Urothelium cell line (cell line): ENCODE measurements at places on chromosomes 3 and 15.

DNA sequence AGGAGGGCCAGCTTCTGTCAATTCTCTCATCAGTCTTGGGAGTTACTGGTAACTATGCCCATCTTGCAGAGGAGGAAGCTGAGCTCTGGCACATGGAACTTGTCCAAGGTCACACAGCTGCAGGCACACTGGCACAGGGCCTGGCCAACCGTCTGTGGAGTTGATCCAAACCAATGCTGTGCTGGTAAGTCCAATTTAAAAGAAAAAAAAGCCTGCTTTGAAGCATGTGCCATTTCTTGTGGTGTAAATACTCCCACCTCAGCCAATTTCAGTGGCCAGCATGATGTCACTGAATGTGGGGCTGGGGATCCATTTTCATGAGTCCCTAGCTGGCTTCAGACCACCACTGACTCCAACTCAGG is 83.4 kb downstream of the CHSY1 start:
- DNase-seq: no peak

GRCh38 chr3:97010881-97011657 is 196.7 kb downstream of the EPHA6 start:
- DNase-seq: no peak

- peak; percentile 35 for DNase-seq
These were observed 987.9 kb downstream of the NTRK3 start for GRCh38 chr15:87268675-87269074.

DNA sequence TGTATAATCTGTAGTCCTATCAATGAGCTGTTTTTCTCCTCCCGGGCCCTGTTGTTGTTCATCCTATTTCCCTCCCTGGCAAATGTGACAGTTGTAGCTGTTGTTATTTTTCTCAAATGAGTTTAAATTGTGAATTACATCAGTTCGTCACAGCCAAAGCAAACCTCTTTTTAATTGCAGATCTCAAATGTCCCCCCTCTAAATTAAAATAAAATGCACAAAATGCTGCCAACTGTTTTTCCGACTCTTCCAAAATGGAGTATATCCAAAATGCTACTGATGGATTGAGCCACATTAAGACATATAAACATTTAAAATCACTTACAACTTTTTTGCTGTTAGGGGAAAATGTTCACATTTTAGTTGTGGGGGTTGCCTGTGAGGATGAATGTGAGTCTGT is 29.8 kb upstream of the SUCLG2 start:
- DNase-seq: no peak

DNA sequence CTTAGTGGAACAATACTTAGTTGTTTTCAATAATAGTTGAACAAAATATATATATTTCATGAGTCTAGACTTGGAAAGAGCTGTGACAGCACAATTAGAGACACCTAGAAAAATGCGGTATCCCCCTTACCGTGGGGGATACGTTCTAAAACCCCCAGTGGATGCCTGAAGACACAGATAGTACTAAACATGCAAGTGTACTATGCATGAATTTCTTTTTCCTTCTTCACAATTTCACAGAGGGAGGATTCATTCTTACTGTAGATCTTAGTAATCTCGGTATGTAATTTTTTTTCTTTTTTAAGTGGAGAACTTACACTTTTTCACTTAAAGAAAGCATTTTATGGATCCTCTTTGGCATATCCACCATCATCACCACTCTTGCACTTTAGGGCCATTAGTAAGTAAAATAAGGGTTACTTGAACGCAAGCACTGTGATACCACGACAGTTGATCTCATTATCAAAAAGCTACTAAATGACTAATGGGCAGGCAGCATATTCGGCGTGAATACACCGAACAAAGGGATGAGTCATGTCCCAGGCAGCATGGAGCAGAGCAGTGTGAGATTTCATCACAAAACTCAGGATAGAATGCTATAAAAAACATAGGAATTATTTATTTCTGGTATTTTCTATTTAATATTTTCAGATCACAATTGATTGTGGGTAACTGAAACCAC is 72.3 kb upstream of the ZNF280D start:
- DNase-seq: peak; percentile 80

DNA sequence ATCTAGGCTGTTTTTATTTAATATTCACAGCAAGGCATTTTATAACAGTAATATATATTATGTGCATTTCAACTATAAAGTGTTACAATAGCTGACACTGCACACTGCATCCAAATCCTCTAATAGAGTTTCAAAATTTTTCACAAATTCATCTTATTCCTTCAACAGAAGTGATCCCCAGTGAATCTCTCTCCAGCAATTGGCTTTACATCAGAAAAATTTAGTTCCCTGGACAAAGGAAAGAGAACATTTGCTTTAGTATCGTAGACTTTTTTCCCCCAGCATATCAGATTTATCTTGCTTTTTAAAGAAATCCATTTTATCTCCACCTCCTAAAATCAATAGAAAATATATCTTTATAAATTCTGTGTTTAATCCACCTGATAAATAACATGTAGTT is 868.6 kb downstream of the TBL1XR1 start:
- no peak for DNase-seq

DNA sequence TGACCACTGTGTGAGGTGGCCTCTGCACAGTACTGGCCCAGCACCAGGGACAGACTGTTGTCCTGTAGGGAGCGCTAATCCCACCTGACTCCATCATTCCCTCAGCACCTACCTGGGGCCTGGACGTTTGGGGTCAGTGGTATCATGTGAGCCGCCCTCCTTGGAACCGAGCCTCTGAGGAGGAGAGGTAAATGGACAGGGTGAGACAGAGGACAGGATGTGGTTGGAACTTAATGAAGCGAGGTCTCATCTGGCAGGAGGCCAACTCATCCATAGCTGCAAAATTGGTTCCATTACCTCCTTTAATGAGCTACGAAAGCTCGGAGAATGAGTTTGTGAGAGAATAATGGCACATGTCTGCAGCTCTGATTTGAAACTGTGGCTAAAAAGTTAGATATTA is 13.9 kb downstream of the MAPKAPK3 start:
- DNase-seq: no peak

DNA sequence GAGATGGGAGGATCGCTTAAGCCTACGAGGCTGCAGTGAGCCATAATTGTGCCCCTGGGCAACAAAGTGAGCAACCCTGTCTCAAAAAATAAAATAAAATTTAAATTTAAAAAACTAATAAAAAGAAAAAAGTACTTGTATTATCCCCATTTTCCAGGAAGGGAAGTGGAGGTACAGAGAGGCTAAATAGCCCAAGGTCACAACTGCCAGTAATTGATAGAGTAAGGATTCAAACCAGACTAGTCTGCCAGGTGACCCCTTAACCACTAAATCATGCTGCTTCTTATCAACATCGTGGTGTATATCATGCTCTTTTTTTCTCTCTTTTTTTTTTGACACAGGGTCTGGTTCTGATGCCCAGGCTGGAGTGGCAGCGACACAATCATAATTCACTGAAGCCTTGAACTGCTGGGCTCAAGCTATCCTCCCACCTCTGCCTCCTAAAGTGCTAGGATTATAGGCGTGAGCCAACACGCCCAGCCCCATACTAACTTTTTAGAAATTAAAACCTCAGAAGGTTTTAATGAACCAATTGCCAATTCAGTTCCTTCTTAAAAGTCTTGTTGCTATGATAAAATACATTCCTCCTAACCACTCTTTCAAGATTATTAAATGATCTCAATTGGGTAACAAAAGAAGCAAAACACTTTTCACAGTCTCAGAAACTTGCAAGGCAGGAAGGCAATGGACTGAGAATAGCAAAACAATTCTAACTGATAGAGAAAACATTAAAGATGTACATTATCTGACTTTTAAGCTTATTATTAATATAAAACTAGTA is 30.5 kb downstream of the HERC1 start:
- DNase-seq: no peak

DNA sequence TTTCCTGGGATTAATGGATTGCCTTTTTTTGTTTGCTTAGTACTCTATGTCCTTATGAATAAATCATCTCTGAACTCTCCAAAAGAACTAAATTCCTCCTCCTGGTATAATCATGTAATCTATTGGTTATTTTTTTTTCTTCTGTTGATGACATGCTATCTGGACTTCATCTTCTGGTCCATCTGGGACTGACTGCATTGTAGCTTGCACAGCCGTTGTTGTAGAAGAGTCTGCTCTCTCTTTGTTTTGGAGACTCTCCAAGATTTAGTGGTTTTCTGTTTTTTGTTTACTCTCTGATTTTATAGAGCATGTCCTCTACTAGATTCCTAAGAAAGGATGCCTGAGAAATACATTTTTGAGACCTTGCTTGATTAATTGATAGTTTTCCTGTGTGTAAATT is 19.1 kb downstream of the IREB2 start:
- peak; percentile 10 for DNase-seq

DNA sequence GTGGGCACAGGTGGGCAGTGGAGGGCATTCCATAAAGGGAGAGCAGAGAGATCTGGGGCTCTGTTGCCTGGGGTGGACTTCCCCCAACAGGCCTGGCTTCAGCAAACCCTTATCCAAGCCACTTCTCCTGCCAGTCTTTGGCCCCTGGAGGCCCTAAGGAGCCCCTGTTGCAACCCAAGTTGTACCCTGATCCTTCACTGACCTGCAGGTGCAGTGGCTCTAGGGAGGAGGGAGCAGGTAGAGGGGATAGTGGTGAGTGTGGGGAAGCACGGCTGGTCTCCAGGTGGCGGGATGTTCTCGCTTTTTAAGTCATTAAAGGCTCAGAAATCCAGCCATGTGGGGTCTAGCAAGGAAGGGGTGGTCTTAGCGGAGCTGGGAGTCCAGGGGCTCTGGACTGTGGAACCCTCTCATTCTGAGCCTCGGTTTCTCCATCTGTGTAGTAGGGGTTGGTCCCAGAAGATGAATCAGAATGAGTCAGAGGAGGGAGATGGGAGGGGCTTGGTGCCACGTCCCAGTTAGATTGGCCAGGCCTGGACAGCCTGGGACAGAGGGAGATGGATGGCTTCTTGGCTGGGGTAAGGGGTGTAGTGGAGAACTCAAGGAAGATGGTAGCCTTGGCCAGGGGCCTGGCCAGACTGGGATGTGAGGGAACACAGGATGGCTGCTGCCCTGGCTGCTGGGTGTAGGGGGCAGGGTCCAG is 2.6 kb downstream of the ZBTB47 start:
- no peak for DNase-seq

DNA sequence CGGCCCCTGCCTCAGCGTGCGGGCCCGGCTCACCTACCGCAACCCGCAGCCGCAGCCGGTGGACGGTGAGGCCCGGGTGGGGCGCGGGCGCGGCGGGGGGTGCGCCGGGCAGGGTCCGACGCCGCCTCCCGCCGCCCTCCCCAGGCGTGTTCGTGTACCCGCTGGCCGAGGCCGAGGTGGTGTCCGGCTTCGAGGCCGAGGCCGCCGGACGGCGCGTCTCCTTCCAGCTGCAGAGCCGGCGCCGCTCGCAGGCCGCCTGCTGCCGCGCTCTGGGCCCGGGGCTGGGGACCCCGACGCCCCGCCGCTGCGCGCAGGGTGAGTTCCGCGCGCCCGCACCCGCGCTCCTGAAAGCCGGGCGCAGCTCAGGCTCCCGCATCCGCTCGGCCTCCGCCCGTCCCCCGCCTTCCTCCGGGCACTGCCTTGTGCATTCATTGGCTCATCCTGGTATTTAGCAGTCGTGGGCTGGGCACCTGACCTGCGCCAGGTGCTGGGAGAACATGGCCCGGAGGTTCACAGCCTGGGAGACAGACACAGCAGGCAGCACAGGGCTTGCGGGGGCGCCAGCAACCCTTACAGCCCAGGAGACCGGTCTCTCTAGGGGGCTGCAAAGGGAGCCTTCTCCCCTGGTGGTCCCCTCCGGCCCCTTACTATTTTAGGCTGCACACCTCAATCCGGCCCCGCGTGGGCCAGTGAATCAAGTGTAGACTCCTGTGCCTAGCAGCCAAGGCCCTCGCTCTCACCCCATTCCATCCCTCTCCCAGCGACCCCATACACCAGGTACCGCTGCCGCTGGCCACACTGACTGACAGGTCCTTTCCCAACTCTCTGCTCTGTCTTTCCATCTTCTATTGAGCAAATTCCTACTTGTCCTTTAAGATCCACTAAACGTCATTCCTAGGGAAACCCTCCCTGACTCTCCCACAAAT is 1.5 kb downstream of the VWA5B2 start:
- no peak for DNase-seq

DNA sequence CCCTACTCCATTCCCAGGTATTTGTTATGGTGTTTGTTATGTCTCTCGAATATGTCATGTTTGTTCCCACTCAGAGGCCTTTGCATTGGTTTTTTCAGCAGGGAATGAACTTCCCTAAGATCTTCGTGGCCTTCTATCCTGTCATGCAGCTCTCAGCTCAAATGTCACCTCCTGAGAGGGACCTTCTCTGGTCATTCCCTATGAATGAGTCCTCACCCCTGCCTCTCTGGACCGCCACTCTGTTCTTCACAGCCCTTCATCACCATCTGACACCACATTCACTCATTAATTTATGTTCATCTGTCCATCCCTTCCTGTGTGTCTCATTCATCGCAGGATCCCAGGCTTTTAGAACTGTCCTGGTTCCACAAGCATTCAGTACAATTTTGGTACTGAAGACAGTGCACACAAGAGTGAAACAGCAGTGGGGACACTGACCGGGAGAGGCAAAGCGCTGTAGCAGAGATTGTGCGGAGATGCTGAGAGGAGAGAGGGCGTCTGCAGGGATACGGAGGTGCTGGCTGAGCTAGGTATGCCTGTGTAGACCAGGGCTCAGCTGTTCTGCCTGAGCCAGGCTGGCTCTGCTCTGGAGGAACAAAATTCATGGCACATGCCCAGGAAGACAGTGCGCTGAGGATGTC is 132.3 kb downstream of the CHCHD6 start:
- no peak for DNase-seq

DNA sequence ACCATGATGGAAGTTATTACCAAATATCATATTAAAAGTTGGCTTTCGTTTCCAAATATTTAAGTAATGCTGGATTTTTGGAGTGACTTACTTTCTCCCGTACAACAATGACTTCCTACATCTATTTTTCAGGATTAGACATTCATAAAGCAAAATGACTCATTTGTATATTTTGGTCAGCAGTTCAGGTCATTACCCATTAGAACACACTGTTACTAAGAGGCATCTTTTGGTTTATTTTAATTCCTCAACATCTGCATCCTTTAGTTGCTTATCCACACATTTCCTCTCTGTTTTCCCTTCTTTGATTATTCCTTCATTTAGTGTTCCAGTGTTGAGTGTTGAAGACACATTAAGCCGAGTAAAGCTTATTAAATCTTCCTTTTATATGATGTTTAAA is 348.2 kb downstream of the NAALADL2 start:
- no peak for DNase-seq

DNA sequence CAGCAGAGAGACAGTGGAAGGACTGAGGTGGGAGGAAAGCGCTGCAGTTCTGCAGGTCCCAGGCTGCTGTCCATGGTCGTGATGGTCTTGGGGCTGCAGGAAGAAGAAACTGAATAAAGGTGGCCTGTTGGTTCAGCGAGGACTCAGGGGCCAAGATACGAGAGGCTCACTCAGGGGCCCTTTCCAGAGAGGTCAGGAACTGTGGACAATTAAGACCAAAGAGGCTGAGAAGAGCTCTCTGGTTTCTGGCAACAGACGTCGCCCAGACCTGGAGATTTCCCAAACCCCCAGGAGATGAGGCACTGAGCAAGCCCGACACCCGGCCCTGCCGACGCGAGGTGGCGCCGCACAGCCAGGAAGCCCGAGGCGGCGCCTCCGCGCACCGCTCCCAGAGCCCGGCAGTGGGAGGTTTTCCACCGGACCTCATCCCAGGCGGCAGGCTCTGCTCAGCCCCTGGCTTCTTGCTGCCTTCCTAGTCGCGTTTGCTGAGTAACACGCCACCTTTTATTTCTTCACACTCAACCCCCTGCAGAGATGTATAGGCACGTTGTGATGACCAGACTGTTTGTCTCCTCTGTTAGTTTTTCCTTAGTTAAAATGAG is 56.4 kb upstream of the ARRDC4 start:
- peak; percentile 87 for DNase-seq

- DNase-seq: no peak
These were observed 151.3 kb upstream of the STRIT1 start for GRCh38 chr3:155444771-155445170.
